Activated CD4-positive, alpha-beta T cell treated with anti-CD3 and anti-CD28 coated beads, Interleukin-2, amount 10 ng/mL, durations not matched to agents 7 days and 5 days (primary cell): ENCODE measurements at places on chromosomes 16 and 17. TPM values are rescaled to one million over a fixed set of nuclear protein-coding genes. Genes with fewer than 3 reads are reported as not detected.

The NTHL1 gene
- 34.4 TPM for total RNA-seq

The ASPHD1 gene
- not detected for total RNA-seq

The KRT9 gene
- not detected for total RNA-seq

The LPO gene
- not detected for total RNA-seq

The CPHXL2 gene
- not detected for total RNA-seq

The ZNF750 gene
- total RNA-seq: not detected

The KRT20 gene
- total RNA-seq: not detected

The BOLA2B gene
- 141 TPM for total RNA-seq

The PLXDC1 gene
- total RNA-seq: 6.3 TPM

The TBC1D28 gene
- not detected for total RNA-seq

The GRB7 gene
- total RNA-seq: 0.81 TPM

The C17orf50 gene
- not detected for total RNA-seq

The MLLT6 gene
- total RNA-seq: 264 TPM

The UBFD1 gene
- total RNA-seq: 39.5 TPM

The SLFN12L gene
- total RNA-seq: 102 TPM

The CCL1 gene
- 0.87 TPM for total RNA-seq

The B9D1 gene
- 1.3 TPM for total RNA-seq

The SMIM5 gene
- 0.12 TPM for total RNA-seq

The ZNF629 gene
- total RNA-seq: 1.4 TPM

The ODF4 gene
- not detected for total RNA-seq

The WIPI1 gene
- 28.2 TPM for total RNA-seq

The KRTAP4-6 gene
- total RNA-seq: not detected
